ENCODE measurements at places on chromosomes 5 and 9.

DNA sequence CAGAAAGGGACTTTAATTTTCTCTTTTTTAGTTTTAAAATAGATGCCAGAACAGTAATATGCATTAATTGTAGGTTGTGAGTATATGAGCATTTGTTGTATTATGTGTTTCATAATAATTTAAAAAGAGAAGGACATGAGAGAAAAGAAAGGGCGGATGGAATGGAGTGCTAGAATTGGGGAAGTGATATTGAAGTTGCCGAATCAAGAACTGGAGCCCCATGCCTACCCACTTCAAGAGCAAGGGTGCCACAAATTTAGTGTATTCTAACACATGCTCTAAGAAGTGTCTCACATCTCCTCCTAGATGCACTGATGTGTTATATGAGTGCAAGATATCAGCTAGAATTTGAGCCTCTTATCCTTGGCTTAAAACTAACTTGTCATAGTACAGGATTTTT lies 43.6 kb upstream of the FYB1 start:
- no peak for DNase-seq

- DNase-seq = no peak
Observed at GRCh38 chr5:97839341-97840086, 656.5 kb upstream of the RIOK2 start.

DNA sequence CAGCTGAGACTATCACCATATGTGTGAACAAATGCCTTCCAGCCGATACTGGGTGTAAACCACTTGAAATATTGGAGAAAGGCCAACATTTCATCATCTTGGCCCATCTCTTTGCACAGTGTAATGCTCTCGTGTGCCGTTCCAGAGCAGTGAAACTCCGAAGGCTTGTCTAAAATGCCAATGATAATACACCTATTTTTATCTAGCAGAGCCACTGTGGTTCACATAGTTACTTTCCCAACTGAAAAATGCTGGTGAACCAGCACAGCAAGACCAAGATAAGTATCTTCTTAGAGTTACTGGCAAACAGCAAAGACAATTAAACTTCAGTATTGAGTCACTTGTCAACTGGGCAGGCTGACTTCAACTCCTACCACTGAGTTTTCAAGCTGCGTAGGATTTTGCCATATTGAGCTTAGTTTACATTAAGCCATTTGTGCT lies 379.9 kb upstream of the ACTBL2 start:
- DNase-seq = no peak

GRCh38 chr9:110452227-110452801 lies 114.7 kb upstream of the TXNDC8 start:
- DNase-seq = no peak

- DNase-seq = no peak
Observed at GRCh38 chr5:163534492-163535094, 29.2 kb downstream of the MAT2B start.

GRCh38 chr5:58317009-58317408 lies 142.9 kb downstream of the PLK2 start:
- no peak for DNase-seq

- DNase-seq = no peak
Observed at GRCh38 chr9:83639266-83639665, 16.3 kb downstream of the IDNK start.

GRCh38 chr5:62542720-62543119 lies 35.9 kb upstream of the LRRC70 start:
- DNase-seq = no peak

- no peak for DNase-seq
Observed at GRCh38 chr9:22227986-22228385, 218.6 kb upstream of the DMRTA1 start.

- DNase-seq = no peak
Observed at GRCh38 chr9:31606678-31607077, 777.8 kb upstream of the ACO1 start.

DNA sequence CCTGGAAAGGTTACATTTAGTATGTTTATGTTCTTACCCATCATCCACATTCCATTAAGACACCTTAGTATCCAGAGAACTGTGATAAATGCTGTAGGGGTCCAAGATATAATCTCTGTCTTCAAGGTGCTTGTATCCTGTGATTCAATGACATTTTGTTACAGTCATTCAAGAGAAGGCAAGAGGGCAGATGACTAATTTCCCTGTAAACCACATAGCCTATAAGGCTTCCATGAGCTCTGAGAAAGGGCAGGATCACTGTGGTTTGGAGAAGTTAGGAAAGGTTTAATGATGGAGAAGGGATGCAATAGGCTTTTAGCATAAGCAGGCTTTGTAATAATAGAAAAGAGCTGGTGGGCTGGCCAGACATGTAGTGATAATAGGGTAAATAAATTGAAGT lies 40.0 kb downstream of the PAPPA start:
- DNase-seq = no peak

- DNase-seq = no peak
Observed at GRCh38 chr9:124011460-124012301, at the start of gene LHX2. TSS of gene LHX2 (plus strand) at chr9:124011768. CDS start at chr9:124012349, 581 bp downstream.

- DNase-seq = no peak
Observed at GRCh38 chr5:116572350-116573278, 2.0 kb downstream of the SEMA6A start.

DNA sequence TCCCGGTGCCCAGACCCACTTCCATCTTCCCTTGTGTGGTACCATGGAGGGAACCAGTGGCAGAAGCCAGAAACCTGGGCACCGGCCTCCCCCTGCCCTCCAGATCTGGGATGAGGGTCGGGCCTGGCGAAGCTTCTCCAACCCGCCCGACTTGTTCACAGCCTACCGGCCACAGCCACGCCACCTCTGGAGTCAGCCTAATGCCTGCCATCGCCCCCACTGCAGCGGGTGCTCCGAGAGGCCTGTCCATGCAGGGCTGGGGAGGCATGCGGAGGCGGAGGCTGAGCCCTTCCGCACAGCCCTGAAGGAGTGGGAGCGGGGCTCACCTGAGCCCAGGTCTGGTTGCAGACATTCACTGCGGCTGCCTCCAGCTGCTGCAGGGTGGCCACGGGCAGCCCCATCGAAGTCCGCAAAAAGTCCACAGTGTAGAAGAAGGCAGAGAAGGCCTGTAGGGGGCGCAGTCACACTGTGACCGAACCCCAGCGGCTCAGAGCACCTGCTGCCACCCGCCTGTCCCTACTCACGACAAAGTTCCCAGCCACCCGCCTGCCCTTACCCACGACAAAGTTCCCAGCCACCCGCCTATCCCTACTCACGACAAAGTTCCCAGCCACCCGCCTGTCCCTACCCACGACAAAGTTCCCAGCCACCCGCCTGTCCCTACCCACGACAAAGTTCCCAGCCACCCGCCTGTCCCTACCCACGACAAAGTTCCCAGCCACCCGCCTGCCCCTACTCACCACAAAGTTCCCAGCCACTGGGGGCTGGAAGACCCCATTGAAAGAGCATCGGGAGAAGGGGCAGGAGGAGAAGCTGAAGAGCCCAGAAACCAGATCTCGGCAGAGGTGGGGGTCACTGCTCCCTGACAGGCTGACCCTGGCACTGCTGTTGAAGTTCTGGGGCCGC lies 3.8 kb upstream of the NPDC1 start:
- no peak for DNase-seq

DNA sequence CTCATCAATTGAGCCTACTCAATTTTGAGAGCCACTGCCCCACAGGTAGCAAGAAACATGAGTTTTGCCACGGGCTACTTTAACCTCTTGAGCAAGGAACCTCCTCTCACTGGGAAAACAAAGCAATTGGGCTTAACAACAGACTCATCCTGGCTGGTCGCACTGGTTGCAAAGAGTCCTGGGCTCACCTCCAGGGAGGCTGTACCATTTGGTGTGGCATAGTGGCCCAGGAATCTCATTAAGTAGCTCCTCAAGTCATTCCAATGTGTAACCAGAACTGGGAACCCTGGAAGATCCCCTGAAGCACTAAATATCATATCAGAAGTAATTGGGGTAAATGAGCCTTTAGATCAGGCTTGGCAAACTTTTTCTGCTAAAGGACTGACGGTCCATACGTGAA lies 78.5 kb downstream of the MYO10 start:
- no peak for DNase-seq

GRCh38 chr5:78287833-78288232 lies 6.7 kb downstream of the AP3B1 start:
- no peak for DNase-seq

GRCh38 chr5:96157077-96157780 lies 195.6 kb upstream of the ELL2 start:
- DNase-seq = no peak

GRCh38 chr9:126589349-126589748 lies 24.4 kb upstream of the LMX1B start:
- DNase-seq = no peak

- DNase-seq = no peak
Observed at GRCh38 chr5:156762771-156763170, 87.3 kb upstream of the PPP1R2B start.

DNA sequence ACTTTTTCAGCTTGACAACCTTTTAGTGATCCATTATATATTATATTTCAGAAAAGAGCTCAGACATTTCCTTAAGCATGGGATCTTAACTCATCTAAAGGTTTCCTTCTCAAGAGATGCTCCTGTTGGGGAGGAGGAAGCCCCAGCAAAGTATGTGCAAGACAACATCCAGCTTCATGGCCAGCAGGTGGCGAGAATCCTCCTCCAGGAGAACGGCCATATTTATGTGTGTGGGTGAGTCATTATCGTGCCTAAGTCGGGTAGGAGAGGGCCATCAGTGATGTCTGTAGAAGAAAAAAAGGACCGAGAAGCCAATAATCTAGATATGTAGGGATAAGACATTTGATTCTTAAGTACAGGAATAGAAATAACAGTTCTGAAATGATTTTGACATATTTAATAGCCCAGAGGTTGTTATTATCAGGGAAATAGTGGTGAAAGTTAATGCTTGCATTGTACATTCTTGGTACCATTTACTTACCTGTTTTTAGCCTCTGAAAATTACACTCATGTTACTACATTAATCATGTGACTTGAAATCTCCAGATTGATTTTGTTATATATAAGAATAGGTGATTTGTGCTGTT lies 28.2 kb downstream of the MTRR start:
- no peak for DNase-seq

DNA sequence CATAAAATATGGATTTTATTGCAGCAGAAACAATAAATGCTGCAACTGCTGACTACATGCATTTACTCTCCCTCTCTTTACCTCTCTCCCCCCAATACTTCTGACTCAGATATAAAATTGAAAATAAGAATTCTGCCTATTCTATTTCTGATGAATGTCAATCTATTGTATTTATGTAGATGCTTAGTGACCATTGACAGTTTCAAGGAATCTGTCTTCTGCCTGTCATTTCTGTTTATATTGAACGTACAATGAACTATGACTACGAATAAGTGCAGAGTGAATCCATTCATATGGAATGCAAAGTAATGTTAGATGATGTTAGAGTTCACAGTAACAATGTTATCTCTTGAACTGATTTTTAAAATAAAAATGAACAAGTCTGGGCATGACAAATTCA lies 898 bp downstream of the CDH10 start:
- no peak for DNase-seq

- DNase-seq = no peak
Observed at GRCh38 chr9:90846770-90847419, 45.3 kb downstream of the SYK start.

DNA sequence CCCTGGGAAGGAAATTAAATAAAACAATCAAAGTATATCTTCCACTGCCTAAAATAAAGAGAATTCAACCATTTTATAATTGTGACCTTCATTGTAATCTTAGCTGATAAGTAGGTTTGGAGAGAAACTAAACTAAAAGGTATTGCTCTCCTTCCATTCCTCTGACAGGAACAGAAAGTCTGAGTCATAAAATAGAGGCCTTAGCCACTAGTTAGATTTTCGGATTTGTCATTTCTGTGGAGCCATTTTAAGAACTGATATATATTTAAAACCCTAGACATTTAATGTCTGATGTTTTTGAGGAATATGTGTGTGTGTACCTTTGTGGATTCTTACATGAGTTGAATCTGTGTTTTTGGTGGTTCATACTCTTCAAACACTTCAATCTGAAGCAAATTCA lies 11.8 kb upstream of the TMC1 start:
- no peak for DNase-seq

GRCh38 chr9:20028849-20029231 lies 240.0 kb upstream of the SLC24A2 start:
- DNase-seq = no peak

- no peak for DNase-seq
Observed at GRCh38 chr5:107514305-107514704, 156.4 kb downstream of the EFNA5 start.

DNA sequence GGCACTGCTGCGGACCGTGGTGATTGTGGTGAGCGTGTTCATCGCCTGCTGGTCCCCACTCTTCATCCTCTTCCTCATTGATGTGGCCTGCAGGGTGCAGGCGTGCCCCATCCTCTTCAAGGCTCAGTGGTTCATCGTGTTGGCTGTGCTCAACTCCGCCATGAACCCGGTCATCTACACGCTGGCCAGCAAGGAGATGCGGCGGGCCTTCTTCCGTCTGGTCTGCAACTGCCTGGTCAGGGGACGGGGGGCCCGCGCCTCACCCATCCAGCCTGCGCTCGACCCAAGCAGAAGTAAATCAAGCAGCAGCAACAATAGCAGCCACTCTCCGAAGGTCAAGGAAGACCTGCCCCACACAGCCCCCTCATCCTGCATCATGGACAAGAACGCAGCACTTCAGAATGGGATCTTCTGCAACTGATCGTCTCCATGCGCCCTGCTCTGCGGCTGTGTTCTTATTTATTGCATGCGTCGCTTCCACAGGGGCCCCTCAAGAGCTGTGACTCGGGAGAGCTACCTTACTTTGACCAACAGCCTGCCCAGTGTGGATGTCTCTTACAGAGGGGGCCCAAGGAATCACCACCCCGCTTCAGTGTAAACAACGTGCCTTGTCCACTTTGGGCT lies 10.8 kb downstream of the S1PR3 start:
- DNase-seq = no peak

- no peak for DNase-seq
Observed at GRCh38 chr5:177363565-177363964, 5.8 kb downstream of the RGS14 start.

- DNase-seq = no peak
Observed at GRCh38 chr5:1201327-1202025, at the start of gene SLC6A19. TSS of gene SLC6A19 (plus strand) at chr5:1201595. CDS start at chr5:1201651, 56 bp downstream.

DNA sequence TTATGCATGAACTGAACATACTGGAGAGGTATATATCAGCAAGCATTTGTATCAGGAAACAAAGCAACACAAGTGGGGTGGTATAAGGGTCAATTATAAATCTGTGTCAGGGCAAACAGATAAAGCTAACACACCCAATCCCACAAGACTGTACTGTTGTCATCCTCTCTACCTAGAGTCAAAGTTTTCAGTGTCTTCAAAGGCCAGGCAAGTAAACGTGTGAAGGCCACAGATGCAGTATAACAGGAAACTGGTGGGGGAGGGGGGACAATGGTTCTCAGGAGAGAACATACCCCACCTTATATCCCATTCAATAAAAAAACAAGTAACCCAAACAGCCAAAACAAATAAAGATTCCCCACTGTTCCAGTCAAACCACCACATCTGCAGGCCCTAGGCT lies 22.1 kb downstream of the ELP1 start:
- DNase-seq = no peak

DNA sequence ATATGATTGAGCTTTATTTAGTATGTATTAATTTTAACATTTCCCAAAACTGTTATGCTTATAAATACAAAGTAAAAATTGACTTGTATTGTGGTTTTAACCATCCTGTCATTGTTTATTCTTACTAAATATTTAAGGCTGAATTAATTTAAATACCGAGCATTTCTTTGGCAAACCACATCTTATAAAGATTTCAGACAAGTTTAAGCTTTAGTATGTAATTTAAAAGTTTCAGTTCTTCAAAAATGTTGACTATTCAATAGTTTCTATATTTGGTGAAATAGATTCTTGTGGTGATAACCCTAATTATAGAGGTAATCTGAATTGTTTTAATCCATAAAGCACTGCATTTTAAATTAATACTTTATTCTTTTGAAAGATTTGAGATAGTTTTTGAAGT lies 65.5 kb downstream of the CCNH start:
- no peak for DNase-seq

- DNase-seq = no peak
Observed at GRCh38 chr5:72456391-72457074, 50.7 kb downstream of the ZNF366 start.
